ENCODE measurements at places on chromosomes 7 and 10.

DNA sequence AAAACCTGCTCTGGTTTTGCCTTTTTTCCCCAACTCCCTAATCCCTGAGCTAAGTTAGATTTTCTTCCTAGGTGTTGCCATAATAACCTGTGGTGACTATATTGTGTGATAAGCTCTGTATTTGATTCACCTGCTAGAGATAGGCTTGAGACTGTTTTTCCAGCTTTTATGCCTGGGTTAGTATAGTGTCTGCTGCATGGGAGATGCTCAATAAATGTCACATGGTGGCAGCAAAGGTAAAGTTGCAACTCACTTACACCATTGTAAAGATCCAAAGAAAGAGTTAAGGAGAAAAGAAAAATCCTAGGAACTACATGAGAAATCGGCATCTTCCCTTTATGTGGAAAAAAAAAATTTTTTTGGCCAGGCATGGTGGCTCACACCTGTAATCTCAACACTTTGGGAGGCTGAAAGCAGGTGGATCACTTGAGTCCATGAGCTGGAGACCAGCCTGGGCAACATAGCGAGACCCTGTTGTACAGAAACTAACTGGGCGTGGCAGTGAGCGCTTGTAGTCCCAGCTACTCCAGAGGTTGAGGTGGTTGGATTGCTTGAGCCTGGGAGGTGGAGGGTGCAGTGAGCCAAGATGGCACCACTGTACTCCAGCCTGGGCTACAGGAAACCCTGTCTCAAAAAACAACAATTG lies 3.7 kb downstream of the CCNJ start:
- no peak for DNase-seq

DNA sequence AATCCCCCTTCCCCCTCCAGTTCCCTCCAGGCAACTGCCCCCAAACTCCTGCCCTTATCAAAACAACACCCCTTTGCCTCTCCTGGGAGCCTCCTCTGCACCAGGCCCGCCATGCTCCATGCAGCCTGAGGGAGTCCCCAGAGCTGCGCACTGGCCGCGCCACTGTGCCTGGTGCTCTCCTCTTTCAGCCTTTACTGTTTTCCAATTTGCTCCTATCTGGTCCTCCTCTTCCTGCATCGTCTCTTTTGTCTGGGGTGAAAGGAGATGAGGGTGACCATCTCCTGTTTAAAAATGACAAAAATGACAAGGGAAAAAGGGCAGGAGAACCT lies 165.8 kb upstream of the ADCY1 start:
- DNase-seq = no peak

- DNase-seq = no peak
Observed at GRCh38 chr7:151225948-151226510, 976 bp downstream of the ABCF2 start.

DNA sequence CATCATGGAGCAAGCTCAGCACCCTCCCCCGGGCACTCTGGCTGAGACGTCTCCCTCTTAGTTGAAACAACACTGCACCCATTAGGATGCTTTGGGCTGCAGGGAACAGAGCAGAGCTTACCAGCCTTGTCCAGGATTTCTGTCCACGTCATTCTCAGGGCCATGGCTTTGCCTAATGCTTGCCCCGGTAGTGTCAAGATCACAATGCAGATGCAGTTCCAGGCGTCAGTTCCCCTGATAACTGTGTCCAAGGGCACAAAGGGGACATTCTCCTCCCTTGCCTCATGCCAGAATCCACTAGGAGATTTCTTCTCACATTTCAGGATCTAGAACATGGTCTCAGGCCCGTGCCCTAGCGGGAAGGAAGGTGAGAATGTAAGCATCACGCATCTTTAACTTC lies 17.2 kb upstream of the GRB10 start:
- DNase-seq = no peak

DNA sequence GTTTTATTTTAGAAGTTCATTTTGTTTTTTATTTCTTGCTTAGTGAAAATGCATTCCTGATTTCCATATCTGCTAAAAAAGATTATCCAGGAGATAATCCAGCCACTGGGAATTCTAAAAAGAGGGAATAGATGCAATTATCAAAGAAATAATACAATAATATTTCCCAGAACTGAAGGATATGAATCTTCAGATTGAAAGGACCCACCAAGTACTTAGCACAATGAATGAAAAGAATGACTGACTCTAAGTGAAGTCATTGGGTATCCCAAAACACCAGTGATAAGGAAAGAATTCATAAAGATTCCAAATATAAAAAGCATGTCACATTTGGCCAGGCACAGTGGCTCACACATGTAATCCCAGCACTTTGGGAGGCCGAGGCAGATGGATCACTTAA lies 79.3 kb downstream of the REEP3 start:
- no peak for DNase-seq

GRCh38 chr10:64219271-64220025 lies 698.2 kb downstream of the REEP3 start:
- DNase-seq = no peak

DNA sequence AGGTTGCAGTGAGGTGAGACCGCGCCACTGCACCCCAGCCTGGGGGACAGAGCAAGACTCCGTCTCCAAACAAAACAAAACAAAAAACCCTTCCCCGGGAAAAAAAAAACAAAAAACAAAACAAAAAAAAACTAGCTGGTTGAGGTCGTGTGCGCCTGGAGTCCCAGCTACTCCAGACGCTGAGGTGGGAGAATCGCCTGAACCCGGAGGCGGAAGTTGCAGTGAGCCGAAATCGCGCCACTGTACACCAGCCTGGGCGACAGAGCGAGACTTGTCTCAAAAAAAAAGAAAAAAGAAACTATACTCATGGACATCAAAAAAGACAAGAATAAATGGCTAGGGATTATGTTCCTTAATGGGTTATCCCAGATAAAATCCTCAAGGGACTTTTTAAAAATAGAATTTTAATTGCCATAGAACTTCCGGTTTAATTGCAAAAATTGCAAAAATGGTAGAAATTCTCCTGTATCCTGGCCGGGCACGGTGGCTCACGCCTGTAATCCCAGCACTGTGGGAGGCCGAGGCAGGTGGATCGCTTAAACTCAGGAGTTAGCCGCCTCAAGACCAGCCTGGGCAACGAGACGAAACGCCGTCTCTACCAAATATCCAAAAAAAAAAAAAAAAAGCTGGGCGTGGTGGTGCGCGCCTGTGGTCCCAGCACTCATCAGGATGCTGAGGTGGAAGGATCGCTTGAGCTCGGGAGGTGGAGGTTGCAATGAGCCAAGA lies 37.8 kb downstream of the KLHDC10 start:
- no peak for DNase-seq

- DNase-seq = no peak
Observed at GRCh38 chr7:129458171-129458570, 23.9 kb downstream of the STRIP2 start.

GRCh38 chr7:53446170-53446569 lies 410.7 kb downstream of the POM121L12 start:
- DNase-seq = no peak

DNA sequence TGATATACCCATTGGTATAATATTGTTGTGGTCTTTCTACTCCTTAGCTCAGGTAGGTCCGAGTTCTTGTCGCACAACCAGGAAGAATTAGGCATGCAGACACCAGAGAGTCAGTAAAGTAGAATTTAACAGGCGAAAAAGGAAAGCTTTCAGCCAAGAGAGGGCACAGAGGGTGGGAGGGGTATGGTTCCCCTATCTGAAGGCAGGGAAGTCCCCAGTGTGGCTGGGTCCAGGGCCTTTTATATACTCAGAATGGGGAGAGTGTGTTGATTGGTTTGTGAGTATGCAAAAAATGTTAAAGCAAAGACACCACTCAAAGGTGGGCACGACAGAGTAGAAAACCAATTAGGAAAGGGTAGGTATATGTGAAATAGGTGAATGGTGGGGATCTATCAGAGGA lies 53.9 kb downstream of the IMMP2L start:
- DNase-seq = no peak

DNA sequence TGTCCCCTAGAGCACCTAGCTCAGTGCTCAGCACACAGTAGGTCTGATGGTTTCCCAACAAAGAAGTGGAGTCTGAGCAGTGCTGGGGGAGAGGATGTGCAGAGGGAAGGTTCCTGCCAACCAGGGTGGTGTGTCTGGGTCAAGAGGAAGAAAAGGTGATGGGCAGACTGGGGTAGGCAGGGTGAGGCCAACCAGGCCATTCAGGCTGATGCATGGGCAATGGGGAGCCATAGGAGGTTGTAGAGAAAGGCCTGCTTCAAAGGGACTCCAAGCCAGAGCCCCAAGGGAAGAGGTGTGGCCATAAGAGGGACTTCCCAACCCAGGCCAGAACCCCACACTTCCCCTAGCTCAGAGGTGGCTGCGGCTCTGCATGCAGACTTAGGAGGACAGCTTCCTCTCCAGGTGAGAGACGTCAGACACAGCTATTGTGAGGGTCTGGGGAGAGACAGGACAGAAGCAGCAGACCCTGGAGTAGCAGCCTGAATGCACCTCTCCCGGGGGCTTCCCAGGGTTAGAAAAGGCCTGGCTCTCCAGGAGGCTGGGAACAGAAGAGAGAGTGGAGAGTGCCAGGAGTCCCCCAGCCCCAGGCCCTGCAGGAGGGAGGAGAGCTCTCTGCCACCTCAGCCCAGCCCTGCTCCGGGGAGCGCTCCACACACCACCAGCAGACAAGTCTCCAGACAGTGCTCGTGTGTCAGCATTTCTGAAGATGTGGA lies 87.4 kb upstream of the ZMIZ1 start:
- no peak for DNase-seq

GRCh38 chr10:28788252-28788651 lies 110.9 kb downstream of the BAMBI start:
- no peak for DNase-seq

GRCh38 chr10:91549262-91549661 lies 83.6 kb downstream of the PPP1R3C start:
- no peak for DNase-seq

DNA sequence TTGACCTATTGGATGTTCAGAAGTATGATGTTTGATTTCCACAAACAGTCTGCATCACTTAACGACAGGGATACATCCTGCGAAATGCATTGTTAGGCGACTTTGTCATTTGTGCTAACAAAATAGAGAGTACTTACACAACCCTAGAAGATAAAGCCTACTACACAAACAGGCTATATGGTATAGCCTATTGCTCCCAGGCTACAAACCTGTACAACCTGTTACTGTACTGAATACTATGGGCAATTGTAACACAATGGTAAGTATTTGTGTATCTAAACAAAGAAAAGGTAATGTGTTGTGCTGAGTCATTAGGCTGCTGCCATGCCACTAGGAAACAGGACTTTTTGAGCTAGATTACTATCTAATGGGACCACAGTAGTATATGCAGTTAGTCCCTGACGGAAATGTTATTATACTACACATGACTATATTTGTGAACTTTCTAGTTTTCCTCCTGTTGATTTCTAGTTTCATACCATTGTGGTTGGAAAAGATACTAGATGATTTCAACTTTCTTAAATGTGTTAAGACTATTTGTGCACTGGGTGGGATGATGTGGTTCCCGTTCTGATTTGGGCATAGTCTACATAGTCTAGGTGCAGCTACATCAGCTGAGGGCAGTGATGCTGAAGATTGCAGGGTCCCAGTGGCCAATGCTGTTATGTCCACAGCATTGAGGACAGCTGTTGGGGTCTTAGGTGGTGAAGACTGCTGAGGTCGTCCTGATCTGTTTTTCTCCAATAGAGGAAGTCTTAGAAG lies 161.7 kb downstream of the HTR7 start:
- DNase-seq = no peak

DNA sequence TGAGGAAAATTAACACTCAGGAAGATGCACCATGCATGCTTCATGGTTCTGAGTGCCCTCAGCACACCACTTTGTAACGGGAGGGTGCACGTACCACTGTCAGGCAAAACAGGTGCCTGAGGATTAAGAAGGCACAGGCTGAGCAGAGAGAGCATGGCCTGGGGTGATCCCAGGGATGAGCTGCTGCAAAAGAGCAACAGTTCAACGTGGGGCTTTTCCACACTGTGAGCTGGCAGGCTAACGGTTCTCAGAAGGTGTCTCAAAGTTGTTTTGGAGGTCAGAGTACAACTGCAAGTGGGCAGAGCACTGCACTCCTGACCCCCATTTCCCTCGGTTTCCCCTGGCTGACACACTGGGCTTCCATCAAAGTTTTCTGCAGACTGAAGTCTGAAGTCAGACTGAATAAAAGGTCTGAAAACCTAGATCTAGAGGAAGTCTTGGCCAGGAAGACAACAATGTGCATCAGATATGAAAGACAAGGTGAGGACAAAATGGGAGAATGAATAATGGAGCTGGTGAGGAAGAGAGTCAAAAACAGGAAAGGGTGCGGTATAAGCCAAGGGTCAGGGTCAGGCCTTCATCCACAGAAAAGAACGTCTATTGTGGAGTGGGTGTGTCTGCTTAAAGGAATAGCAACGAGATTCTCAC lies 20.5 kb downstream of the ZNF438 start:
- no peak for DNase-seq

DNA sequence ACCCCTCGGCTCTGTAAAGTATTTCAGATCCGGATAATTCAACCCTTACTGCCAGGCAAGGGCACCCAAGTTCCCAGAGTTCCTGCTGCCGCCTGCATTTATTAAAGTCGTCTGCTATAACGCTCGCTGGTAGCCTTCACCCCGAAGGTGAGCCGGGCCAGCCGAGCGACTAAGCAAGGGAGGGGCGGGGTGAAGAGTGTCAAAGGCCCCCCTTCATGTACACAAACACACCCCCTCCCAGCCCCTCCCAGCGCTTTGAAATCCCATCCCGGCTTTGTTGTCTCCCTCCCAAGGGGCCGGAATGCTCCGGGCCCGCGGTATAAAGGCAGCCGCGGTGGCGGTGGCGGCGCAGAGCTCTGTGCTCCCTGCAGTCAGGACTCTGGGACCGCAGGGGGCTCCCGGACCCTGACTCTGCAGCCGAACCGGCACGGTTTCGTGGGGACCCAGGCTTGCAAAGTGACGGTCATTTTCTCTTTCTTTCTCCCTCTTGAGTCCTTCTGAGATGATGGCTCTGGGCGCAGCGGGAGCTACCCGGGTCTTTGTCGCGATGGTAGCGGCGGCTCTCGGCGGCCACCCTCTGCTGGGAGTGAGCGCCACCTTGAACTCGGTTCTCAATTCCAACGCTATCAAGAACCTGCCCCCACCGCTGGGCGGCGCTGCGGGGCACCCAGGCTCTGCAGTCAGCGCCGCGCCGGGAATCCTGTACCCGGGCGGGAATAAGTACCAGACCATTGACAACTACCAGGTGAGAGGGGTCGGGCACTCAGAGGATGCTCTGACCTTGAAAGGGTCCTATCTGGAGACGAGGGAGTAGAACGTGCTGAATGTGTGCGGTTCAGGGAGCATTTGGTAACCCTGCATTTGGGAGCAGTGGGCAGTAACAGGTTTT lies at the start of gene DKK1:
Gene DKK1 (plus strand): TSS at position 349 of the 889 bp plus-strand sequence. CDS start 154 bp downstream, at position 503.
- no peak for DNase-seq

- DNase-seq = no peak
Observed at GRCh38 chr7:67413670-67414069, 417.0 kb downstream of the TYW1 start.

GRCh38 chr10:119614686-119615085 lies 17.9 kb upstream of the TIAL1 start:
- no peak for DNase-seq
